ENCODE measurements at places on chromosomes 6 and 20. TPM values are rescaled to one million over a fixed set of nuclear protein-coding genes. Genes with fewer than 3 reads are reported as not detected.

Gene CST4
- 0.78 TPM for total RNA-seq

Gene ISM1
- total RNA-seq, result 0.26 TPM

Gene SLC9A8
- 4.8 TPM for total RNA-seq

Gene IPCEF1
- not detected for total RNA-seq

Gene NTSR1
- not detected for total RNA-seq

Data from epithelial cell of alveolus of lung (primary cell).